Brain pericyte (primary cell): ENCODE measurements at places on chromosomes 3 and 15.

DNA sequence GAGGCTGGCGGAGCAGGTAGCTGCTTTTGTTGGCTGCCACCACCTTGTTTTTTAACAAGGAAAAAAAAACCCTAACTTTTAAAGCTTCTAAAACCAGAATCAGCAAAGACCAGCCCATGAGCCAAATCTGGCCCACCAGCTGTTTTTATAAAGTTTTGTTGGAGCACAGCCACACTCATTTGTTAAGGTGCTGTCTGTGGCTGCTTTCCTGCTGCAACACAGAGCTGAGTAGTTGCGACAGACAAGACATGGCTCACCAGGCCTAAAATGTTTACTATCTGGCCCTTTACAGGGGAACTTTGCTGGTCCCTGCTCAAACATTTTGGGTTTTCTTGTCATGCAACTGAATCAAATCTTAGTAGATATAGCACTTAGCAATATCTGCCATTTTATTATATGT, 18.9 kb downstream of the EFCAB12 start:
- no peak for DNase-seq

GRCh38 chr15:84598993-84599392, 1.8 kb upstream of the ZSCAN2 start:
- DNase-seq: no peak

- DNase-seq: no peak
Measured at GRCh38 chr3:111784001-111784400, 75.1 kb upstream of the PHLDB2 start.

- DNase-seq: no peak
Measured at GRCh38 chr3:128882719-128883118, 3.3 kb downstream of the ACAD9 start.

DNA sequence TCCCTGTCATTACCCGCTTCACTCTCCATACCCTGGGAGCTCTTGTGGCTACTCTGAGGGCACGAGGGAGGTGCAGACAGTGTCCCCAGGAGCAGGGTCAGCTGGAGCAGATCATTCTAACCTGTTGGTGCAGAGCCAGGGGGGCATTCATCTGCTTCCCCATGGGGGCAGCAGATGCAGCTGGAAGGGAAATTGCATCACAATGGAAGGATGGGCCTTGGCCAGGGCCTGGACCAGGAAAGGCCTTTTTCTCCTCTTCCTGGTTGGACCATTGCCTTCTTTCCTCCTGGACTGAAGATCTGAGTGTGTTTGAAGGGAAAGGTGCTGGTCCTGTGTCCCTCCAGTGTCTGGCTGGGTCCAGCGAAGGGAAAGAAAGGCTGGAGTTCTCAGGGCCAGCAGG, 55.7 kb downstream of the EPHB1 start:
- DNase-seq: no peak

- DNase-seq: no peak
Measured at GRCh38 chr15:68055224-68055705, 1.1 kb downstream of the PIAS1 start.

DNA sequence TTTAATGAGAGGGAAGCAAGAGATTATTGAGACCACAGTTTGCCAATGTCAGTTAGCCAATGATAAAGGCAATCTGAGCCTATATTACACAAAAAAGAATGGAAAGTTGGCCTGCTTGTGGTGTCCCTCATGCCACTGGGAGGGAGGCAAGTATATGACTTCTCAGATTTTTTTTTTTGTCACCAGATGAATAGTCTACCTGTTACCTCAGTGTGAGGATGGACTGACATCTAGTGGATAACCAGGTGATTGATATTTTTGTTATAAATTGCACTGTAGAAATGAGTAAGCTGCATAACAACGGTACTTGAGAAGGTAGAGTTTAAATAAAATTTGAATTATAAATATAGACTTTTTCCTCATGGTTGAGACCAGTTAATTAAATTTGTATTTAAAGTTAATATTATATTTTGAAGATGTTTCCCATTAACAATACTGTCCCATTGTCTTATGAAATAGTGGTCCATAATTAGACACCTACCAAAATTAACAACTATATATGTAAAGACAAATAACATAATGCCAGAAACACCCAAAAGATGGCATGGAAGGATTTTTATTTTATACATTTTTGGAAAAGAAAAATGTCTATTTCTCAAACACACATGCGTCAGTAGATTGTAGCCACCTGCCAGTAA, 237.8 kb upstream of the GADL1 start:
- peak; percentile 5 for DNase-seq

- no peak for DNase-seq
Measured at GRCh38 chr3:51948016-51948580, 5.9 kb downstream of the PARP3 start.
